ENCODE measurements at places on chromosomes 16 and 17. TPM values are rescaled to one million over a fixed set of nuclear protein-coding genes. Genes with fewer than 3 reads are reported as not detected.

The GCSH gene
- 61.4 TPM for total RNA-seq

GRCh38 chr17:67475161-67475937, 98.3 kb downstream of the PITPNC1 start:
- peak; percentile 89 for DNase-seq
- H3K4me3 ChIP-seq = no peak overlapping the region
- H3K27ac ChIP-seq = peak overlapping the region; percentile 56
- no peaks in the 10 kb centered on the region for H3K27me3 ChIP-seq

DNA sequence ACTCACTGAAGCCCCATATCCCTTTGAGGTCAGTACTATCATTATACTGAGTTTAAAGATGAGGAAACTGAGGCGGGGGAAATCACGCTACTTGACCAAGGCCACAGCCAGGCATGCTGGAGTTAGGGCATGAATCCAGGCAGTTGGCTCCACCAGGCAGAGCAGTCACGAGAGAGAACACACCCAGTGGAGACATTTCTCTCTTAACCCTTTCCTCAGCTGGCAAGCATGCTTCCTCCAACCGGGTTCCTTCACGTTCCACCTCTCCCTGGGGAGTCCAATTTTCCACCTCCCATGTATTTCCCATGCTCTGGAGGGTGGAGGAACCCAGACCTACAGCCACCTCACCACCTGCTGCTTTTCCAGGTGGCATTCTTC, 32.8 kb downstream of the VAC14 start:
- no peaks in the 10 kb centered on the region for H3K27me3 ChIP-seq
- H3K4me3 ChIP-seq = no peak overlapping the region

GRCh38 chr17:78967782-78968362, 11.9 kb downstream of the LGALS3BP start:
- H3K27ac ChIP-seq = no peak overlapping the region
- no peak for DNase-seq
- H3K4me1 ChIP-seq = peaks cover 14% of the 10 kb centered on the region
- no peaks in the 10 kb centered on the region for H3K27me3 ChIP-seq

All from thyroid gland (tissue), 4 donors.